ENCODE measurements at places on chromosomes 5 and 9.

DNA sequence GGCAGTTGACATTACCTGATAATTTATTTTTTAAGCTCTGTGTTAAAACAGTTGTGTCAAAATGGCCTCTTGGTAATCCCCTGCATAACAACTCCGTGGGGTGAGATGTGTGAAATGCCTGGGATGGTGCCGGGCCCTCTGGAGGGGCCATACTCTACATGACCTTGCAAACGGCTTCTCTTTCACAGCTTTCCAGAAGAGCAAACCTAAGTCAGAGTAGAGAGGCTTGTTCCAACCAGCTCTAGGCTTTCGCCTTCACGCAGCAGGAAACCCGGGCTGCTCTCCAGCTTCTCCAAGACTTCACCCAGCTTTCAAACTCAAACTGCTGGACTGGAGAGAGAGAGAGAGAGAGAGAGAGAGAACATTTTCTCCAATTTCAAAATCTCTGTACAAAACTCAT, 120.1 kb downstream of the SNX18 start:
- no peak for DNase-seq

DNA sequence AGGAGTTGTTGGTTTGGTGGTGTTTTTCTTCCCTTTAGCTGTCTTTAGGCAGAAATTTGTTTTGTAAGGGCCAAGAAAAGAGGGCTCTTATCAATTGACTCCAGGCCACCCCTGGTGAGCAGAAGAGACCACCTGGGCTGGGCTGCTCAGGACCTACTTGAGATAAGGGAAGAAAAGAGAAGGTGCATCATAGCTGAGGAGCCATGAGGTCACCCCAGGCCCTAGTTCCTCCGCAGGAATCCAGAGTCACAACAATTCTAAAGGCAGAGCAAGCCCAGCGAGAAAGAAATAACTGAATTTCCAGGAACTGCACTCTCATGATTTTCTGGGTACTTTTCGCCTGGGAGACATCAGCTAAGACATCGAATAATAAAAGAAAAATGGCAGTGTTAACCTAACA, 34.9 kb downstream of the RFK start:
- no peak for DNase-seq

DNA sequence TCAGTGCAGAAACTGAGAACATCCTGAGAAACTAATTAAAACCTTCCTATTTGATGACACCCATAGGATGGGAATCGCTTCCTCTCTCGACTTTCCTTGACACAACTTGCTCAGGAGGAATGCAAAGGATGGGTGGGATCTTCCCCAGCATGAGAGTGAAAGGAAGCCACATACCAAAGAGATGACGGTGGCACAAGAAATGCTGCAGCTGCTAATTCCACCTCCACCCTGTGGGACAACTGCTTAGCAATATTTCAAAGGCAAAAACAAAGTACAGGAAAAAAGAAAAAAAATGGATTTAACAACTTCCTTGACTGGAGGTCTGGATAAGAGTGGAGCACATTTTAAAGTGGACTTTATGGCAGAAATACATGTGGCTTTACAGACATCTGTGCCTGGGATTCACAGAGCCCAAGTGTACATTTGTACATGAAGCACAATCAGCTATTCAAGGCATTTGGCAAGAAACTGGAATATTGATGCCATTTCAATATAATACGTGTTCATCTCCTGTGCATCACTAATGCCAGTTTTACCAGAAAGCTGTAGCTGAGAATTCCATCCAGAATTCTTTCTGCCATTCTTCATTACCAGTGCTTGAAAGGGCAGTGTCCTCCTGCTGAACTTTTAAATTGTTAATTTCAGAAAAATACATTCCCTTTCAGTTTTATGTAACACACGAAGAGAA, 359.2 kb upstream of the ACTBL2 start:
- no peak for DNase-seq

DNA sequence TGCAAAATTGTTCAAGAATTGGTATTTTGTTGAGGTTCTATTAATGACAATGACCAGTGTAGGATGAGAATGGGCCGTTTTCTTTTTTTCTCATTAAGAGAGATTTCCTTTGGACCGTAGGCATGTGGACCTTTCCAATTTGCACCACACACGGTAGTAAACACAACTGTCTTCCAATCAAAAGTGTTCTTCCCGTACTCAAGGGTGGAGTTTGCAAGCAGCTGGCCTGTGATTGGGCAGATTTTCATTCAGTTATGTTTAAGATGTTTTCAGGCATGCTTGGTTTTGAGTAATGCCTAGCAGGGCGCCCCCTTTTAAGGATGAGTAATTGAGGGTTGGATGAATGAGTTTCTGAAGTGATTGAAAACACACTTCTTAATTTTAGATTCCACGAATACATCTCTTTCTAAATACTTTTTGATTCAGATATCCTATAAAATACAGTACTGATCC, 2.5 kb downstream of the KDM3B start:
- peak; percentile 37 for DNase-seq

- no peak for DNase-seq
These were observed 24.0 kb upstream of the TCF7 start for GRCh38 chr5:134090522-134090921.

- DNase-seq, result no peak
These were observed 1217.0 kb upstream of the DMAC1 start for GRCh38 chr9:9016597-9016996.

- no peak for DNase-seq
These were observed 124.5 kb downstream of the CDH12 start for GRCh38 chr5:22728610-22729009.

DNA sequence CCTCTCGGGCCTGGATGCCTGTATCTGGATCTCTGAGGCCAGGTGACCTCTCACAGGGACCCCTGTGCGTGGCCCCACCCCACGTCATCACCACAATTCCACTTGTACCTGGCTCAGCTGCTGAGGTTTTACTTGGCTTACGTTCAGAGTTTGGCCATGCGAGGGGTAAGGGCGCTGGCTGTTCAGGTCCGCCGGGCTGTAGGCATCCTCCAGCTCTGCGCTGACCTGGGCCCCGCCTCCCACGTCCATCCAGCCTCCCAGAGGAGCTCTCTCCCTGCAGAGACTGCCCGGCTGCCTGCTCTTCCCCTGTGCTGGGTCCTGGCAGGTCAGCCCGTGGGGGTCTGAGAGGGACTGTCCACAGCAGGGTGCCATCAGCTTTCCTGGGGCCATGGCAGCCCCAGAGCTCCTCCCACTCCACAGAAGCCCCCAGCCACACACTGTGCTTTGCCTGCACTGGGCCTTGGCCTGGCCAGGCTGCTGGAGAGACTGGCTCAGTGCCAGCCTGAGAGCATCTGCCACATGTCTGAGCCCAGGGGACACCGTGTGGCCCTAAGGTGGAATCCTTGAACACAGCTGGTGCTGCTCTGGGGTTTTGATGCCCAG, 43.6 kb downstream of the SLC6A3 start:
- no peak for DNase-seq

DNA sequence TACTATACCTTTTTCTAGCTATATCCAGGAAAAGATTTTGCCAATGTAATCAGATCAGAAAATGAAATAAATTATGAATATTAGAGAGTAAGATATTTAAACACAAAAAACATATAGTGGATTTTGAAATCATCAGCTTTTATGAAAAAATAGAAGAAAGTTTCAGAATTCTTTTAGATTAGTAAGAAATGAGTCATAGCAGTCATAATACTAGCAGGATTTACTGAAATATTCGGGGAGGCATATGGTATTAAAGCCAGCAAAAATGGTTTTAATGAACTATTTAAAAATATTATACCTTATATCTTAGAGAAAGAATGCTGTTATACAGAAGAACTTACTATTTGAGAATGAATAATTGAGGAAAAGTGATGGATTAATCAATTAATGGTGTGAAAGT, 303.6 kb upstream of the NUDT12 start:
- no peak for DNase-seq

DNA sequence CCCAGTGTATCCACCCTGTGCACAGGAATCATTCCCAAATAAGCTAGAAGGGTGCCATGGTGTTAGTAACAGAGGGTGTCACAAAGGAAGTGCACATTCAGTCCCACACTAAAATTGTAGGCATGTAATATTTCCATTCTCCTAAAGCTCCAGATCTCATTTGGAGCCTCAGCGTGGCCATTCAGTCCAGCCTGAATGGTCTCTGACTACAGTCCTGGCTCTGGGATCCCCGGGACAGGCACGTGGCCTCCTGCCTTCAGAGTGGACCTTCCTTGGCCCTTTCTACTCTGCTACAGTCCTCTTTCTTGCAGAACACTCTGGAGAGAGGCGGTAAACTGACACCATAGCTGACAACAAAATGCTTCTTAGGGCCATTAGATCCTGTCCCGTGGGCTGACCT, 243.9 kb downstream of the IRX2 start:
- no peak for DNase-seq

DNA sequence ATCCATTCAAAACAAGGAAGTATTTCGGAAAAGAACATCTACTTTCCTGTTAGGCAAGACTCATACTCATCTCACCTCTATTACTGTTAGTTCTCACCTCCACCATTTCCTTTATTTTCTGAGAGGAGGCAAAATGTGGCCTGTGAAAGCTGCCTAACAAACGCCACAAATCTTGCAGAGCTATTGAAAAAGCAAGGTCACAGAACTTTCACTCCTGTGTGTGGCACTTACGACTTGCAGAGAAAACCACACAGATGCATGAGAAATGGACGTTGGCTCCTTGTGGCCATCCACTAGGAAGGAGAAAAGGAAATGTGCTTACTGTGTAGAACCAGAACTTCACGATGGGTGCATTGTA, 195.8 kb upstream of the KLF9 start:
- DNase-seq, result no peak

DNA sequence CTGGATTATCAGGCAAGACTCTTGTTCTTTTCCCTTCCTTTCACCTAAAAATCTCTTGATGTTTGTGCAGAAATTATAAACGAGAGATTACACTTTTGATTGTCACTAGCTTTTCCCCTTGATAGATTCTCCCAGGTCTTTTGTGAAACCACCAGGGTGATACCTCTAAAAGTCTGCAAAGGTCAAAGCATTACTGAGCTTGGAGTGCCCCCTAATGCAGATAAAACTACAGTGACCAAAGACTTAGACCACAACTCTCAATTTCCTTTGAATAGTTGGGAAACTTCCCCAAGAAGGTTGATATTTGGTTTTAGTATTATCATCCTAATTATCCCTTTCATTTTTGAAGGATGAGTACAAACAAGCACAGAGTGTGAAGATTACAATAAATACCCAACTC, 173.1 kb downstream of the CYLC2 start:
- no peak for DNase-seq

Measured in activated T-cell treated with anti-CD3 and anti-CD28 coated beads for 48 hours (primary cell).